ENCODE measurements at places on chromosomes 4 and X.

GRCh38 chr4:110165382-110166286 lies 32.8 kb downstream of the ELOVL6 start:
- DNase-seq, result peak; percentile 15

DNA sequence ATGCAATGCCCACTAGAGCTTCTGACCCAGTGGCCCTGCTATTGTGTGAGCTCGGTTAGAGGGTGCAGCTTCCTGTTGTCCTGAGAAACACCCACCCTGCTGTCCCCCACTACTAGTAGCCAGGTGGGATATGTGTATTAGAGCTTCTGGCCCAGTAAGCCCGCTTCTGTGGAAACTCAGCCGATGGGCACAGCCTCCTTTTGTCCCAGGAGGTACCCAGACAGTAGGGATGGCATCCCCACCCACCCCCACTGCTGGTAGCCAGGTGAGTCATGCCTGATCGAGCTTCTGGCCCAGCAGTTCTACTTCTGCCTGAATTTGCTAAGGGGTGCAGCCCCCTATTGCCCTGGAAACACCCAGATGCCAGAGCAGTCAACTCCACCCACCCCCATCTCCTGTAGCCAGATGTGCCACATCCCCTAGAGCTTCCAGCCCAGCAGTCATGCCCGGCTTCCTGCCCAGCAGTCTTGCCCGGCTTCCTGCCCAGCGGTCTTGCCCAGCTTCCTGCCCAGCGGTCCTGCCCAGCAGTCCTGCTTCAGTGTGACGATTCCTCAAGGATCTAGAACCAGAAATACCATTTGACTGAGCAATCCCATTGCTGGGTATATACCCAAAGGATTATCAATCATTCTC lies 162.7 kb upstream of the KLF8 start:
- no peak for DNase-seq

GRCh38 chr4:168588916-168589531 lies 92.2 kb downstream of the PALLD start:
- no peak for DNase-seq

DNA sequence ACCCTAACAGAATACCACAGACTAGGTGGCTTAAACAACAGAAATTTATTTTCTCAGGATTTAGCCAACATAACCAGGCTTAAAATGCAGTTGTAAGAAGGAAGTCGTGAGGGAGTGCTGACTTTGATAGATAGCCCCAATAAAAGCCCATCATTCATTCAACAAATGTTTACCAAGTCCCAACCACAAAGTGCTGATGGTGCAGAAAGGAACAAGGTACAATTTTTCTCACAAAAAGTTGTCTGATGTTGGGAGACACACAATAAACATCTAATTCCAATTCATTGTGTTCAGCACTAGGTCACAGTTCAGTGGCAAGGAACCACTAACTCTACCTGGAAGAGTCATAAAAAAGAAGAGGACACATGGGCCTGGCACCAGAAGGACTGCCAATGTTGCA lies 42.2 kb downstream of the AKAP4 start:
- DNase-seq, result no peak

- no peak for DNase-seq
These were observed 279.8 kb upstream of the FRG1 start for GRCh38 chr4:189660722-189661360.

- peak; percentile 38 for DNase-seq
These were observed 99.3 kb upstream of the BCOR start for GRCh38 chrX:40197071-40197470.

DNA sequence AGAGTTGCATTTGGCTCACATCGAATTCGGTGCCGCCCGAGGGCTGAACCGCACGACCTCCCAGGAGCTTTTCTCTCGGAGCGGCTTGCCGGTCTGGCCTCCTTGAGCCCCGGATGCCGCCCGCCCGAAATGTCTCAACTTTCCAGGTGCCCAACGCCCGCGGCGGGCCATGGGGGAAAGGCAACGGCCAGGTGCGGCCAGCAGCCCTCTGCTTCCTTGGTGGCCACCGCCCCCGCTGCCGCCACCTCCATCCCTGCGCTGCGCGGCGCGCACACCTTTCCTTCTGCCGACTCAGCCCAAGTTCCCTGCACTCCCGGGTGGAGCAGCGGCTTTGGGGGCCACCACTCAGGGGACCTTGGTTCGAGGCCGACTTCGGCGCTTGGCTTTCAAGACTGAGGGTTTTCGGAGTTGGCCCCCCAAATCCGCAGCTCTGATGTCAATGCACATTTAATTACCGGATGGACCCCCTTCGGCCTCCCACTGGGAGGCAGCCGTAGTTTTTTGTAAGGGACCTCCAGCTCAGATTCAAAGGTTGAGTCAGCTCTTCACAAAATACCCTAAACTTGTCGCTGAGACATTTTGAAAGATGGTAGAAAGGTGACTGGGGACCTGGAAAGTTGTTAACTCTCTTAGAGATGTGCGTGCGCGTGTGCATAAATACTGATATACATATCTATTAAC lies 1.1 kb downstream of the AFF2 start:
- DNase-seq, result peak; percentile 12

DNA sequence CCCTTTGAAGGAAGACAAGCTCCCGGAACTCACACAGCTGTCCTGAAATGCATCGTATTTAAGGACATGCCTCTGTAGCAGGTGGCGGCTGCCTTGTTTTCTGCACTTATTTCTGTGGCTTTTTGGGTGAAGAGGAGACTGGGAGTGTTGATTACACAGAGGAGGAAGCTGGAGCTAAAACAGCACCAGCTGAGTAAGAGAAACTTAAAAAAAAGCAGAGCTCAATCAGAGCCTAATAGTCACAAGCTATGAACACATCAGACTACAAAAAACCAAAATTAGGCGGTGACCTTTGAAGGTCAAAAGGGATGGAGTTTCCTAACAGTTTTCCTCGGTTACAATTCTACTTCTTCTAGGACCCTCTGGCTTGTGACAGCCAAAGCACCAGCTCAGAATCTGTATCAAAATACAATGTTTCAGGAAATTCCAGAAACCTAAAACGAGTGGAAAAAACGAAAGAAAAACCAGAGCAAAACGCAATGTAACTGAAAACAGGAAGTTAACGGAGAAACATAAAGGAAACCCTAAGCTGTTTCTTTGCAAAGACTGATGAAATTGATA lies 13.5 kb downstream of the PRKX start:
- DNase-seq, result no peak

DNA sequence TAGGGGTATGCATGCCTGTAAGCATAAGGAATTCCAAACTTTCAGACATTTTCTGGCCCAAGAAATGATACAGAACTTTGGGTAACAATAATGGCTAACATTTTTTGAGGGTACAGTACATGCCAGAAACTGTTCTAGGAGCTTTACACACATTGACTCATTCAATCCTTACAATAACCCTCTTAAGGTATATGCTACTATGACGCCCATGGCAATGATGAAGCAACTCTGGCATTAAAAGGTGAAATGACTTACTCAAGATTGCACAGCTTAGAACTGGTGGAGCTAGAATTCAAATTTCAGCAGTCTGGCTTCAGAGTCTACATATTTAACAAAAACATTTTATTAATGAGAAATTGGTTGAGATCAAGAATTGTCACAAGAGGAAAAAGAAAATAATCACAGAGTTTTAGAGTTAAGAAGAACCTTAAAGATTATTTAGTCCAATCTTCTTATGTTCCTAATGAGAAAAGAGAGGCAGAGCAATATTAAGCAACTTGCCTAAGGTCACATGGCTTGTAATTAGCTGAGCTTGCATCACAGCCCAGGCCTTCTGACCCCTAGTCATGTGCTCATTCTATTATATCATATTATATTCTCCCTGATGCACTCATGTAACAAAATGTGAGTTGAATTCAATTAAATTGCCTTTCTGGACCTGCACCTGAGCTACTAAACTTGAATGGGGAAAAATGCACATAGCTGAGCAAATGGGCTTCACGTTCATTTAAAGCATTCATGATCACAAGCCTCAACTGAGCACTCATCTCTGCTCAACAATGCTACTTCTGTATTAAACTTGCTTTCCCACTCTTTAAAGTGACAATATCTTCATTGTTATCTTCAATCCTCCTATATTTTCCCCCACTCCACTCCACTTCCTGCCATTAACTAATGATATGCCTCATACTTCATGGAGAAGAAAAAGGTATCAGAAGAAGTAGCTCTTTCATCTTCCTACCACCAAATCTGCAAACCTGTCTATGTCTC lies 73.2 kb downstream of the ENOX2 start:
- DNase-seq, result no peak

- DNase-seq, result no peak
These were observed 108.2 kb upstream of the BMPR1B start for GRCh38 chr4:94649381-94650133.

GRCh38 chr4:84239278-84239845 lies 259.7 kb downstream of the NKX6-1 start:
- DNase-seq, result no peak

Measured in HEK293T (cell line).